ENCODE measurements at places on chromosomes 4 and X.

DNA sequence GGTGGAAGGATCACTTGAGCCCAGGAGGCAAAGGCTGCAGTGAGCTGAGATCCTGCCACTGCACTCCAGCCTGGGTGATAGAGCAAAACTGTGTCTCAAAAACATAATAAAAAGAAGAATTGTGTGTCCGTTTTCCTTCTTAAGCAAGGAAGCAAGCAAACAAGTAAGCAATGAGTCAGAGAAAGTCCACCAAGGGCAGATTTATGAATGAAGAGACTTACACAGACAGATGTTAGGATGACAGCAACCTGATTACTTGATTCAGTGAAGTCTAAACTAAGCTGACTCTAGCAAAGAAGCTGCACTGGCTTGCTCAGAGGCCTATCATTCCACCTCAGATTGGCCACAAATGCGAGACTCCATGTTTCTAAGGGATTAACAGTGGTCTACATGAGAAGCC is 34.1 kb upstream of the SCML1 start:
- DNase-seq, result no peak

- DNase-seq, result no peak
Measured at GRCh38 chr4:71130827-71131603, 137.6 kb downstream of the DCK start.

DNA sequence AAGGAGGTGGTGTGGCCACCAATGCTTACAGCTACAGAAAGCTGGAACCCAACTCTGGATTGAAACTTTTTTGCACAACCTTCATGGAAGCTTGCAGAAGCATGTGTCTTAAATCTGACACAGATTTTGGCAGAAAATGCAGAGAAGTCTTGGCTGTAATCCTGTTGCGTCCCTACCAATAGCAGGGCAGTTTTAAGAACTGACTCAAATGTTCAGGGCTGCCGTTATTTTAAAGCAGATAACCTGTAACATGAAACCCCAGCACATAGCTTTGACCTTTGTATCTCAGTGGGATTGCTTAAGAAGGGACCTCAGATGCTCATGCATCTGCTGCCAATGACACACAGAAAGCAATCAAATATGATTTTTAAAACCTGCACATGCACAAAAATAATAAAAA is at the start of gene VEGFD:
VEGFD (minus strand) TSS at position 110 of the 400 bp plus-strand sequence. CDS start 467 bp downstream, outside the sequence.
- DNase-seq, result no peak

- DNase-seq, result no peak
Measured at GRCh38 chr4:130736436-130737185, 1640.7 kb downstream of the C4orf33 start.

All from GM12892 (cell line).